NCI-H1436 treated with DMSO at 0.1 percent for 48 hours (cell line): ENCODE measurements at places on chromosomes 16 and 17.

- no peak for DNase-seq
Observed at GRCh38 chr17:77617516-77617915, 341.0 kb upstream of the TNRC6C start.

- DNase-seq, result no peak
Observed at GRCh38 chr17:10249271-10250010, 51.0 kb upstream of the GAS7 start.

- DNase-seq, result no peak
Observed at GRCh38 chr16:47956916-47957315, 198.9 kb downstream of the ABCC12 start.

DNA sequence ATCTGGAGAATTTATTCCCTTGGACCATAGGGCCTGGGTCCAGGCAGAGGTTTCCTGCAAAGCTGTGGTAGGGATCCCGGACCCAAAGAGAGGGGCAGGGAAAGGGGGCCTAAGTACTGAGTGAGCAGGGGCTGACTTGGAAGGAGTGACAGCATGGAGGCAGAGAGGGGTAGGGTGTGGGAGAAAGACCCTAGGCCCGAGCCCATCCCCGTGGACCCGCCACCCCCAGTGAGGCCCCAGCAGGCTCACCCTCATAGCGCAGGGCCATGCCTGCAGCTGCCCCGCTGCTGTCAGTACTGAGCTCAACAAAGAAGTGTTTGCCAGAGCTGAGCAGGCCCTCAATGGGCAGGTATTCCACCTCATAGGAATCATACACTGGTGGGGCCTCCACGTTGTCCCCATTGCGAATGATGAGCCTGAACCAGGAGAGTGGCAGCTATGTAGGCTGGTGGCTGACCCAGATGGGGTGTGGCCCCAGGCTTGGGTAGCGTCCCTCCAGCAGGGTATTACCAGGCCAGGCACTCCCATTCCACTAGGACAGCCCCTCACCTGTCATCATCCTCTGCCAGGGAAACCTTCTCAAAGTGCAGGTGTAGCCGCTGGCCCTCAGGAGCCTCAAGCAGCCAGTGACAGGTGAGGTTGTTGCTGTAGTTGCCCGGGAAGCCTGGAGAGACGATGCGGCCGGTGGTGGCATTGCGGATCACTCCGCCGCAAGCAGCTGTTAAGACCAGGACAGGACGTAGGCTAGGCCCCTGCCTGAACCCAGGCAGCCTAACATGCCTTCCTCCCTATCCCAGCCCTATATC is 9.1 kb upstream of the PHF12 start:
- no peak for DNase-seq

DNA sequence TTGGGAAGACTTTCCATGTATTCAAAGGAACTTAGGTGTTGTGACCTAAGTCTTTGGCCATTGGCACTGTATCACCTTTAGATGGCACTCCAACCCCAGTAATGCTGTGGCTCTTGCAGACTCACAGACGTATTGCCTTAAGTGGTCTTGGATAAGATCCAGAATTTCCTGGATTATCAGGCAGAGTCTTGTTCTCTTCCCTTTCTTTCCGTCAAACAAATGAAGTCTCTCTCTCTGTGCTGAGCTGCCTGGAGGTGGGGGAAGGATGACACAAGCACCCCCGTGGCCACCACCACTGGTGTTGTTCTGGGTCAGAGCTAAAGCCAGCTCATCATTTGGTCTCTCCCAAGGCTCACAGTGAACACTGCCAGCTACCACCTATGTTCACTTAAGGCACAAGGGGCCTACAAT is 789.9 kb upstream of the KIF2B start:
- no peak for DNase-seq

DNA sequence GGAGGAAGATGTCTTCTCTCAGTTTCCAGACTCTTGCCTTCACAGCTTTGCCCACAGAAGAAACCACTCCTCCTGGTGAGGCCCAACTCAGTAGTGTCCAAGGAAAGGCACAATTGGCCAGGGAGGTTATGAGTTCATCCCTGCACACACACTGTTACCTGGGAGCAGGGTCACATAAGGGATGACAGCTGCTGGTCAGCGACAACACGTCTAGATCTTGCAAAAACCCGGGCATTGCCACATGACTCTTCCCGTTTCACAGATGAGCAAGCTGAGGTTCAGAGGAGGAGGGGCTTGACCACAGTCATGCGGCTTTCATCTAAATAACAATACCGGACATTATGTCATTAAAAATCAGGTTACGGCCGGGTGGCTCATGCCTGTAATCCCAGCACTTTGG is 186.0 kb downstream of the COPRS start:
- no peak for DNase-seq

- DNase-seq, result no peak
Observed at GRCh38 chr17:41145261-41145660, 4.4 kb downstream of the KRTAP4-5 start.

DNA sequence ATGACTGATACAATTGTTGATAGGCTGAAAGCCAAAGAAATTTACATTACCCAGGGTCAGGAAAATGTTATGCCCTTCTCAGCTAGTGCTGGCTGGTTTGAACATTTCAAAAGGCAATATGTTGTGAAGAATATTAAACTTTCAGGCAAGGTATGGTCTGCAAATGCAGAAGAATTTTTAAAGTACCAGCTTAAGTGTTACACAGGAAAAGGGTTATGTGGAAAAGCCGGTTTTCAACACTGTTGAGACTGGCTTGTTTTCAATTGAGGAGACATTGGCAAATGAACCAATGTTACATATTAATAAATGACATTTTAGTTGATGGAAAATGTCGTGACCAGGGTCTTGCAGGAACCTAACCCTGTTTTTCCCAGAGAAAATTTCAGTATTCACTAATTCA is 215.8 kb upstream of the TBX2 start:
- DNase-seq, result no peak

GRCh38 chr16:27287887-27288286 is 19.3 kb upstream of the NSMCE1 start:
- no peak for DNase-seq

- DNase-seq, result no peak
Observed at GRCh38 chr17:71360301-71360700, 760.5 kb upstream of the SOX9 start.

DNA sequence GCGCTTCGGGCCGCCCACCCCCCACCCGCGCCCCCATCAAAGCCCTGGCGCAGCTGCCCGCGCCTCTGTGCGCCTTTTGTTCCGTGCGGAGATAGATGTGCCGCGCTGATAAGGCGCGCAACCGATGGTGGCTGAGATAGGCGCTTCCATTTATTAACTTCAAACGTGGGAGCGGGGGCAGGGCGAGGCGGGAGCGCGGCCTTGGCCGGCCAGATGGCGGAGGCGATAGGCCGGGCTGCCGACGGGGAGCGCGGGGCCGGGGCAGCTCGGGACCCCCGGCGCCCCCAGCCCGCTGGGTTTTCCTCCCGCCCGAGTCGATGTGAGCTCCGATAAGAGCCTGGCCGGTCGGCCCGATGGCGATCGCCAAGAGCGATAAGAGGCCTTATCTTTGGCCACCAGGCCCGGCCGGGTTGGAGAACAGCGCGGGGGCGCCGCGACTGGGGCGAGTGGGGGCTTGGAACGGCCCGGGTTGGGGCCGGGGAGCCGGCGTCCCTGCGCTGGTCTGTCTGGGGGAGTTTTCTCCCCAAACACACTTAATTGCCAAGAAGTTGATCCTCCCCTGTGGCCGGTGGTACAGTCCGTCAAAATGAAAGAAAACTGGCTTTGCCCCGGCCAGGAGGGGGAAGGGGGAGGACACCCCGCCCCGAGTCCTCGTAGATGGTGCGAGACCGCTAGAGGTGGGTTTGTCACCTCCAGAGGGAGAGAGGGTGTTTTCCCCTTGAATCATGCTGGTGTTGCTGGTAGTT is 2.7 kb downstream of the ZFPM1 start:
- no peak for DNase-seq

GRCh38 chr17:15437303-15437635 is 30.2 kb downstream of the CDRT4 start:
- no peak for DNase-seq

DNA sequence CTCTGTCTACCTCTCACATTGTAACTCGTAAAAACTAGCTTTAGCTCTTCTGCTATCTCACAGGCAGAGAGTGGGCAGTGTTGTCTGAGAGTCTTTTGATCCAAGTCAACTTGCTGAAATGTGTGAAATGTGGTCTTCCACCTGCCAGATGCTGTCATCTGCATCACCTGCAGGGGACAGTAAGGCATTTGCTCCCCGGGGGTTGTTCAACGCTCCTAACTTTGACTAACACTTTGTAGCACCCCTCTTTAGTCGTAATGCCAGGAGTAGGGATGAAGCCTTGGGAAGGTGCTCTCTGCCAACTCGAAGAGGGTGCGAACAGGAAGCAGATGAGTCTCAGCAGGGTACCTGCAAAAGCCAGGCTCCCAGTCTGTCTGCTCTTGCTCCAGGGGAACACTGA is 36.1 kb downstream of the SNX11 start:
- no peak for DNase-seq

GRCh38 chr16:49012961-49013726 is 268.5 kb downstream of the CBLN1 start:
- DNase-seq, result no peak

GRCh38 chr16:10113248-10113647 is 69.0 kb downstream of the GRIN2A start:
- no peak for DNase-seq

DNA sequence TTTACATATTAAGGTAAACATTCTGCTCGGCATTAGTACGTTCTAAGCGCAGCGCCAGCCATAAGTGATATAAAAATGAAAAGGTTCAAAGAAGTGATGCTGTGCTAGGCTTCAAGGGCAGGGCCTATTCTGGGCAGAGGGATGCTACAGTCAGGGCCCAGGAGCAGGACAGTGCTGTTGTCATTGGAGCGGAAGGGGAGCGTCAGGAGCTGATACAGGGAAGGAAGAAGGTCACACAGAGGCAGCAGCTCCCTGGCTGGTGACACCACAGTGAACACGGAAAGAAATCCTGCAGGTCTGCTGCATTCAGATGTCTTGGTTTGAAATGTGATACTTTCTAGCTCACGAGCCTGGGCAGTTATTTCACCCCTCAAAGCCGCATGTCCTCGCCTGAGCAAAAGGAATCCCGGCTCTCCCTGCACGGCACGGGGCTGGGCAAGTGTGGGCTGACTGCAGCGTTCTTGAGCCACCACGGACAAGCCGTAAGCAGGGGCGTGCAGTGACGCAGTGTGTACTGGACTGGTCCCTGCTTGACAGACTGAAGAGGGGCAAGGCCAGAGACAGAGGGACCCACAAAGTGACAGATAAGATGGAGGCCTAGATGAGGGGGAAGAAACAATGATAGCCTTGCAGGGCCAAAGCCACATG is 41.1 kb downstream of the ZCCHC14 start:
- DNase-seq, result no peak

DNA sequence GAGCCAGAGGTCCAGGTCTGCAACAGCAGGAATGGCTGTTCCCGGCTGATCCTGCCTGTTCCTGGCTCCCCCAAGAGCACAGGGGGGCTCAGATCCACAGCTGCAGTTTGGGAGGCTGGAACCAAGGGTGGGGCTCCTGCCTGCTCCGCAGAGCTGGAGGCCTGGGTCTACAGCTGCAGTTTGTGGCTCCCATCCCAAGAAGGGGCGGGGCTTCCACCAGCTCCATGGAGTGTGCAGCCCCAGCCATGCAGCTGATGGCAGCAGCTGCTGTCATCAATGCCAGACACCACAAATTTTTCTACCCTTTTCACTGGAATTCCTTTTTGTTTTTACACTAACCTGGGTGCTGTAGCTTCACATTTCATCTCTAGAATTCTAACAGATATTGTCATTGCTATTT is 135.4 kb upstream of the KIF2B start:
- DNase-seq, result no peak

DNA sequence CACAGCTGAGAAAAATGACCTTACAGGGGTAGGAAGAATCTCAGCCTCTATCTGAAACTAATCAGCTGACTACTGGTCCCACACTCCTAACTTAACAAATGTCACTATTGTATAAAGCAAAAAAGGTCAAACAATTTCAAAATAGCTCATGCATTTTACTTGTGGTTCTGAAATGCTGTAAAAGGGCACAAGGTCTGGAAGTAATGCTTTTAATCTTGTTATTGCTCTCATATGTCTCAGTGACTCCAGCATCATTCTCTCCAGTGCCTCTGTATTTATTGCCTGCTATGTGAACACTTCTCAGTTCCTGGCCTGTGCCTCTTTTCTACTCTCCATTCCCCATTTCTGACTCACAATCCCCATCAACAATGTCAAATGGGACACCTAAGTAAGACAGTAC is 937.7 kb downstream of the CDH11 start:
- no peak for DNase-seq

GRCh38 chr16:30088832-30089624 is 2.7 kb downstream of the TBX6 start:
- no peak for DNase-seq

DNA sequence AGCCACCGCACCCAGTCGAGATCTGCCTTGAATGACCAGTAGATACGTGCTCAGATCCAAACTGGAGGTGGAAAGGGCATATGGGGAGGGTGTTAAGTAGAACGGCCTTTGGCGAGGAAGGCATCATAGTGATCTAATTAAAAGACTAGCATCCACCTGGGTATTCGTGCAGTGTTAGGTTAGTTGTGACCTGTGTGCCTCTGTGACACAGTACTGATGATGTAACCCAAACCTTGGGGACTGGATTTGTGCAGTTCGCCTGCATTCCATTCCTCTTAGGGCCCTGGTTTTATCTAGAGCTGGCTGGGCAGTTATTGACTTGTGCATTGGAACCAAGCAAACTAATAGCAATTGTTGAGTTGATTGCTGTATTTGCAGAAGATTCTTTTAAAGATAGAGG is 47.9 kb downstream of the SNX29 start:
- no peak for DNase-seq

GRCh38 chr16:87404764-87405625 is 12.9 kb downstream of the MAP1LC3B start:
- DNase-seq, result no peak

GRCh38 chr16:80705596-80705995 is 98.8 kb downstream of the CDYL2 start:
- DNase-seq, result no peak

DNA sequence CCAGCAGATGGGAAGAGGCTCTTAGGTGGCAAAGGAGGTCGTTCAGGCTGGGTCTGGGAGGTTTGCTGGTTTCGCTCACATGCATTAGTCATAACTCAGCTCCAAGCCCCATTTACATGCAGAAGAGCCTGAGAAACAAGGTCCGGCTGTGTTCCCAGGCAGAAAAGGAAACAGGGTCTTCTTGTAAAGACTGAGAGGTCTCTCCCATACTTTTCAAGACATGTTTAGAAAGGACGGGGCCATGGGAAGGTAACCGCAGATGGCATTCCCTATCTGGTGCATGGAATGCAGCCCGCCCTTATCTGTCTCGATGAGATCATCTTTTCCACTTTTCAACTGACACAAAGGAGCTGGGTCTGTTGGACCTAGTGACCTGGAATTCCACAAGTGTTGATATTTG is 389.0 kb upstream of the CDH11 start:
- no peak for DNase-seq
